ENCODE measurements at places on chromosomes 2 and 18. TPM values are rescaled to one million over a fixed set of nuclear protein-coding genes. Genes with fewer than 3 reads are reported as not detected.

LBH gene
- 6.1 TPM for polyA plus RNA-seq

GCG gene
- not detected for polyA plus RNA-seq

CDKL4 gene
- polyA plus RNA-seq = 0.17 TPM

MRPS5 gene
- polyA plus RNA-seq = 50.5 TPM

TRMT61B gene
- 4.6 TPM for polyA plus RNA-seq

GALNT1 gene
- 67.7 TPM for polyA plus RNA-seq

GRCh38 chr2:49241991-49242390 lies 87.7 kb upstream of the FSHR start:
- no peak overlapping the region for H3K27ac ChIP-seq
- H3K4me3 ChIP-seq = no peak overlapping the region
- no peak for DNase-seq
- H3K4me1 ChIP-seq = no peaks in the 10 kb centered on the region
- no peaks in the 10 kb centered on the region for H3K36me3 ChIP-seq
- no peaks in the 10 kb centered on the region for H3K27me3 ChIP-seq

DNA sequence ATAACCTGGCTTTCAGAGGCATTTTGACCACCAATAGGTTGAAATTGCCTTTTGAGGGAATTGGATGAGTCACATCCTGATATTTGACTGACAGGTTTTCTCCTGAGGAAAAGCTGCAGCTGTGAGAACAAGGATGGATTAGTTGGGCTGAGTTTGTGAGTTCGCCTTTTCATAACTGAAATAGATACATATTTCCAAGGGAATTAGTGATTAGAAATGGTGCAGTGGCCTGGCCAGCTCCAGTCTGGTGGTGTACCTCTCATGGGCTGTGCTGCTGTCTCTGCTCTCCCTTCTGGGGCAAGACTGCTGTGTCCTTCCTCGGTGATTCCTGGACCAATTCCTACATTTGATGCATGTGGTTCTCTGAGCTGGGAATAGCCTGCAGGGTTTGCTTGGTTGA lies 341.3 kb downstream of the TSN start:
- H3K4me1 ChIP-seq = no peaks in the 10 kb centered on the region
- no peak overlapping the region for H3K4me3 ChIP-seq
- H3K27me3 ChIP-seq = no peaks in the 10 kb centered on the region

DSG2 gene
- polyA plus RNA-seq = not detected

DNA sequence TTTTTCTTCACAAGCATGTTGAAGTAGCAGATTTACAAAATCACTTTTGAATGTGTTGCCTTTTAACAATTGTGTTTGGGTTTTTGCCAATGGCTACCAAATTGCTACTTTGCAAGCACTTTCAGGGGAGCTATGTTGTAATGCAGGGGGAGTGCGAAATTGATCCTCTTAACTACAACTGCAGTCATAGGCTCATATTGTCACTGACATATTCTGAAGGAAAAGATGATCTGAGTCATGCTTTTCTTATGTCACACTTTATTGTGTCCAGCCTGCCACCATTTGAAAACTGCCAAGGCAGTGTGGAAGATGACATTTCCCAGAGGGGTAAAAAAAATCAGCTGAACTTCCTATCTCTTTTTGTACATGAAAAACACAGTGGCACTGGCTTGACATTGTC lies 74.9 kb downstream of the GPD2 start:
- no peaks in the 10 kb centered on the region for H3K27me3 ChIP-seq
- peaks cover 5% of the 10 kb centered on the region for H3K36me3 ChIP-seq
- no peak overlapping the region for H3K4me3 ChIP-seq
- H3K27ac ChIP-seq = no peak overlapping the region

RGPD3 gene
- polyA plus RNA-seq = 0.02 TPM

DNA sequence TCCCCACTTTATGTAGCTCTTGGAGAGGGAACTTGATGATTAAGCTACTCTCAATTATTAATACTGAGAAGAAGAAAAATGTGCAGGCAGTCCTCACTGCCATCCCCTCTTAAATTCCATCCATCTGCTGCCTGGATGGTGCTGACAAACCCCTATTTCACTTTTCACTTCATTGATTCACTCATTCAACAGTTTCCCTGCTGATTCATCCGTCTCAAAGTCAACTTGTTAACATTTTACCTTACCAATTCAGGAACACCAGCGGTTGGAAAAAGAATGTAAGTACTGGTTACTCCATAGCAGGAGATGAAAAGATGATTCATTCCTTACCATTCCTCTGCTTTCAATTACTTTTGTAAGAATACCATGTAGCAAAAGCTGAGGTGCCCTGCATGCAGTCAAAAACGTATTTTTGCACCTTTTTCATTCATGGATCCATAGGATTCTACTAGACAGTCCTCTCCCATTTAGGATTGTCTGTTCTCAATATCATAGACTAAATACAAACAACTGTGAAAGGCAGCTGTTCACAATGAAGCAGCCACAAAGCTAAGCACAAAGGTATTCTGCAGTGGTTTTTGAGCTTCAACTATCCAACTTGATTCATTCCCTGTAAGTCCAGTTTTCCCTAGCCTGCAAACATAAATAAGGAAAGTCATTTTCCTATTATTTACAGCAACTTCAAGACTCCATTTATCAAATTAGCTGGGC lies 262.0 kb downstream of the MREG start:
- peaks cover 37% of the 10 kb centered on the region for H3K36me3 ChIP-seq
- H3K27me3 ChIP-seq = no peaks in the 10 kb centered on the region
- no peak overlapping the region for H3K4me3 ChIP-seq
- peaks cover 5% of the 10 kb centered on the region for H3K4me1 ChIP-seq
- H3K27ac ChIP-seq = no peak overlapping the region
- DNase-seq = no peak

DNA sequence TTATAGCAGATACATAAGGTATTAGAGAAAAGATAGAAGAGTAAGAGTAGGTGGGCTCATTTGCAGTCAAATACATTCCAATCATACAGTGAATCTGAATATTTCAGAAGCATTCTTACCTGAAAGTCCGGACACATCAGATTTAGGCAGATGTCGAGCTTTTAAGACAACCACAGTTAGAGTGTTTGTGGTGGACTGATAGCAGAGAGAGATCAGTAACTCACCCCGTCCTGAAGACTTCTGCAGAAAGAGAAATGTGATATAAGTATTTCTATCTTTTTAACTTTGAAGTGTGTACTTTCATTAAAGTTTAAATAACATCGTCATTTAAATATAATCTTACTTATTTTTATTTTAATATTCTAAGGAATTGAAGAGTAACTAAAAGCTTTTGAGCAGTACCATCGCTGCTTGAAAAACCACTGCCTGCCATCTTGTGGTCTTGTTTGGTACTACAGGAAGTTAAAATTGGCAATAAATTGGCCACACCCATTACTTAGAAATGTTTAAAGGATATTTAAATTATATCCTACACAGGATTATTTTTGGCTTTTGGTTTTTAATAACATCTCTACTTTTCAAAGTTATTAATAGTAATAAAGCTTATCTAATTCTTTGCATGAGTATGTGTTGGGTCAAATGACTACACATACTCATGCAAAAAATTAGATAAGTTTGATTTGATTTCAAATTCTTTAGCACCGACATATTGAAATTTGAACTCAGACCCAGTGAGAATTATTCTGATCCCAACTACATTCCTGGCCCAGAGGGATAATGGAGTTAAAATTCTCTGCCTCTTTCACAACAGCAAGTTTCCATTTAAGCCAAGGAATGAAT lies 5.5 kb downstream of the SYT4 start:
- H3K27me3 ChIP-seq = no peaks in the 10 kb centered on the region
- no peaks in the 10 kb centered on the region for H3K4me1 ChIP-seq
- no peak overlapping the region for H3K27ac ChIP-seq
- DNase-seq = peak; percentile 63

DNA sequence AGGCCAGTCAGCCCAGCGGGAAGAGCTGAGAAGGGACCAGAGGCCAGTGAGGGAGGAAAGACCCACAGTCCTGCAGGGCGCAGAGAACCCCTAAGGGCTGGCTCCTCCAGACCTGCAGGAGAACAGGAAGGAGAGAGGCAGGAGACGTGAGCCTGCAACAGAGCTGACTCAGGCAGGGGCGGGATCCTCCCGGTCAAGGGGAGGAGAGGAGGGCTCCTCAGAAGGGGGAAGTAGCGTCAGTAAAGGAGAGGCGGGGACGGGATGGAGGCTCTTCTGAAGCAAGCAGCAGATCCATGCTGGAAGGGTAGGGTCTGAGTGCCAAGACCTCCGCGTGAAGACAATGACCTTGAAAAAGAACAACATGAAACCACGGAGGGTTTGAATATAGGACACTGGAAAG lies 50.8 kb downstream of the TRABD2A start:
- no peak overlapping the region for H3K27ac ChIP-seq
- H3K36me3 ChIP-seq = no peaks in the 10 kb centered on the region
- H3K27me3 ChIP-seq = no peaks in the 10 kb centered on the region
- no peak for DNase-seq
- H3K4me1 ChIP-seq = no peaks in the 10 kb centered on the region
- no peak overlapping the region for H3K4me3 ChIP-seq

ZSWIM2 gene
- not detected for polyA plus RNA-seq

DNA sequence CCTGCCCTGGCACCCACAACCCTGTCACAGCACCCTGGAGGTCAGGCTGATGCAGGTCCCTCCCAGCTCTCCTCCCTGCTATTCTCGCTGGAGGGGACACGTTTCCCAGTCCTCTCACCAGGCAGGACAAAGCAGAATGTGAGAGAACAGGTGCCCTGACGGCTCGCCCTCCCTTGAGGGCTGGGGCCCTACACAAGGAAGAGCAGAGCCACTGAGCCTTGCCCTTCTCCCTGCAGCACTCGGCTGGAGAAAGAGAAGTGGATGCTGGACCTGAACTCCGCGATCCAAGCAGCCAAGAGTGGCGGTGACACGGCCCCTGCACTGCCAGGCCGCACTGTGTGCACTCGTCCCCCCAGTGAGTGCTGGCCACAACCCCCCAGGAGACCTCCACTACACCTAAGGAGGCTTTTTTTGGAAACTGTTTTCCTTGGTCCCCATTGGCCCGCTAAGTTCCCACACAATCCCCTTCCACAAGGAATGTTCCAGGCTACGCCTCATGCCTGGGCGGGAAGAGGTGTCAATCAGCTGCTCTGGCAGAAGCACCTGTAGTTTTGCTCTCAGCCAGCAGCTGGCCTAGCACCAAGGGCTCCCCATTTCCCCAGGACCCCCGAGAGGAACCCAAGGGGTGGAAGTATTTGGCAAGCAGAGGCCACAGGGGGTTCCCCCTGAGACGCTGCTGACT lies 17.4 kb downstream of the STK25 start:
- H3K4me3 ChIP-seq = no peak overlapping the region
- H3K4me1 ChIP-seq = no peaks in the 10 kb centered on the region
- no peak overlapping the region for H3K27ac ChIP-seq
- no peak for DNase-seq

DNA sequence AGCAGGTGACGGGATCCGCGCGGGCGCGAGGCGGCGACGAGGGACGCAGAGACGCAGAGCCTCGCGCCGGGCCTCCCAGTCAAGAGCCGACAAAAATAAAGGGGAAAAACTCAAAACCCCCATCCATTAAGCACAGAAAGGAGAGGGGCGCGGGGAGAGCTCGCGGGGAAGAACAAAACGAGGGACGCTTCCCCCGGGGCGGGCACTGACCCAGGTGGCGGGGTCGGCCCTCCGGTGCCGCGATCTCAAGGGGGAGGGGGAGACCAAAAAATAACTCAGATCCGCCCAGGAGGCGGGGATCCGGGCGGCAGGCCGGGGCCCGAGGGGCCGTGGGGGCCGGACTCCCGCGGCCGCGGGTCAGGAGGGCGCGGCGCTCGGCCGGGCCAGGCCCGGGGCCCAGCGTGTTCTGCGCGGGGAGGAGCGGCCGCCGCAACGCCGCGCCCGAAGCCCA lies 597 bp downstream of the RNF103 start:
- peak; percentile 43 for DNase-seq
- H3K36me3 ChIP-seq = no peaks in the 10 kb centered on the region
- H3K4me3 ChIP-seq = peak overlapping the region; percentile 78
- H3K4me1 ChIP-seq = peaks cover 15% of the 10 kb centered on the region
- H3K27ac ChIP-seq = peak overlapping the region; percentile 94

PLGLB2 gene
- polyA plus RNA-seq = 0.68 TPM

- DNase-seq = peak; percentile 85
- H3K36me3 ChIP-seq = peaks cover 35% of the 10 kb centered on the region
- H3K4me1 ChIP-seq = peaks cover 27% of the 10 kb centered on the region
- no peak overlapping the region for H3K4me3 ChIP-seq
- no peaks in the 10 kb centered on the region for H3K27me3 ChIP-seq
Measured at GRCh38 chr2:187369471-187369870, 78.6 kb downstream of the CALCRL start.

GRCh38 chr18:9901377-9901776 lies 12.4 kb upstream of the VAPA start:
- peaks cover 5% of the 10 kb centered on the region for H3K4me1 ChIP-seq
- no peaks in the 10 kb centered on the region for H3K27me3 ChIP-seq
- no peak overlapping the region for H3K4me3 ChIP-seq
- no peaks in the 10 kb centered on the region for H3K36me3 ChIP-seq
- no peak overlapping the region for H3K27ac ChIP-seq

FN1 gene
- polyA plus RNA-seq = 3,740 TPM

MAPRE3 gene
- 6.7 TPM for polyA plus RNA-seq

DNA sequence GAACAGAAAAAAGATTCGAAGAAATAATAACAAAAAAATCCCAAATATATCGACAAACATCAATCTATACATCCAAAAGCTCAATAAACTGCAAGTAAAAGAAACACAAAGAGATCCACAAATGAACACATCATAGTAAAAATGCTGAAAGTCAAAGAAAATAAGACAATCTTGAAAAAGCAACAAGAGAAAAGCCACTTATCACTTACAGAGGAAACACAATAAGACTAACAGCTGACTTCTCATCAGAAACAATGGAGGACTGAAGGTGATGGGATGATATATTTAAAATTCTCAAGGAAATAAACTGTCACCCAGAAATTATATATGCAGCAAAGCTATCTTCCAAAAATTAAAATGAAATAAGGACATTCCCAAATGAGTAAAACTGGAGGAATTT lies 140.3 kb downstream of the NDUFA10 start:
- H3K36me3 ChIP-seq = no peaks in the 10 kb centered on the region
- peaks cover 17% of the 10 kb centered on the region for H3K4me1 ChIP-seq
- no peaks in the 10 kb centered on the region for H3K27me3 ChIP-seq
- H3K4me3 ChIP-seq = no peak overlapping the region

CCDC142 gene
- polyA plus RNA-seq = 13.5 TPM

DNA sequence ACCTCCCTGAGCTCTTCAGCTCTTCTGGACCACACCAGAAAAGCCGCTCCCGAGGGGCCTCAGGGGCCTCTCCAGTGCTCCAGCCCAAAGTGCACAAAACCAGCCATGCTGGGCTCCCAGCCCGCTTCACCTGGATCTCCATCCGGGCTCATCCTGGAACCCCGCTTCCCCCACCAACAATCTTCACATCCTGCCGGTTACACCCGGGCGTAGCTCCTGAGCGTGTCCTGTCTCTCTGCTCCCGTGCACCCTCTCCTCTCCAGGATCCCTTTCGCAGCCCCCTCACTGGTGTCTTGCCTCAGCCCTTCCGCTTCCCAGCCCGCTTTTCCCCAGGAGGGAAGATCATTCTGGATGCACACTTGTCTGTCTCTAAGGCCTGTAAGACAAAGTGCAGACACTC lies 123.7 kb upstream of the GLI2 start:
- H3K36me3 ChIP-seq = no peaks in the 10 kb centered on the region
- H3K27ac ChIP-seq = no peak overlapping the region
- H3K4me3 ChIP-seq = no peak overlapping the region
- no peaks in the 10 kb centered on the region for H3K27me3 ChIP-seq
- no peak for DNase-seq

Measured in endothelial cell of umbilical vein (primary cell).